ENCODE measurements at places on chromosomes 5 and 9. TPM values are rescaled to one million over a fixed set of nuclear protein-coding genes. Genes with fewer than 3 reads are reported as not detected.

The ITK gene
- total RNA-seq: 0.22 TPM

The PRDM9 gene
- not detected for total RNA-seq

The GLRA1 gene
- not detected for total RNA-seq

The SCGB3A2 gene
- 62.5 TPM for total RNA-seq

The MARCOL gene
- total RNA-seq: not detected

The POLR3G gene
- 75.4 TPM for total RNA-seq

The CDKN2A gene
- 0.35 TPM for total RNA-seq

The HSD17B3 gene
- not detected for total RNA-seq

The TLX3 gene
- total RNA-seq: not detected

The CAMK2A gene
- total RNA-seq: 0.15 TPM

The ADAMTS2 gene
- 5.9 TPM for total RNA-seq

The PBX3 gene
- total RNA-seq: 44.6 TPM

The ANKRD33B gene
- 6.9 TPM for total RNA-seq

The NFIB gene
- 13.3 TPM for total RNA-seq

The TAS2R1 gene
- not detected for total RNA-seq

The SLC27A6 gene
- total RNA-seq: 3.3 TPM

The TNPO1 gene
- total RNA-seq: 164 TPM

The MYORG gene
- 5.6 TPM for total RNA-seq

The HTR4 gene
- total RNA-seq: not detected

The RASGEF1C gene
- 0.90 TPM for total RNA-seq

The TMEM174 gene
- not detected for total RNA-seq

The TLR4 gene
- 0.07 TPM for total RNA-seq

The CARTPT gene
- total RNA-seq: not detected

The SH3RF2 gene
- 0.66 TPM for total RNA-seq

The RNF224 gene
- total RNA-seq: 0.20 TPM
